ENCODE measurements at places on chromosomes 2 and 18.

- no peak for DNase-seq
Observed at GRCh38 chr18:40375837-40376236, 1579.2 kb upstream of the PIK3C3 start.

DNA sequence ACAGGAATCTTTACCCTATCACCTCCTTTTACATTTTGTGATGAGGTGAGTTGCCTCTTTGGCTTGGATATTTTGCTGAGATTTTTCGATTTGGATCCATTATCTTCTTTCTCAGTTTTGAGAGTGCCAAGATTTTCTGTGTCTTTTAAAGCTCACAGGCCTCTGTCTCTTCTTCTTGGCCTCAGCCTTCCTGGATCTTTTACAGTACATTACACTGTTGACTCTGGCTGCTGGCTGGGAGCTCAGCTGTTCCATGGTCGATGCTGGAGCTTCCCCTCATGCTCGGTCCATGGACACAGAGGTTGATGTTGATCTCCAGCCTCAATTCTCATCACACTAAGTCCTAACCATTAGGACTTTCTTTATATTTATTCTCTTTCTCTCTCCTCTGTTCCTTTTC lies 332.8 kb upstream of the UBE2E3 start:
- DNase-seq, result no peak

GRCh38 chr18:45325778-45326177 lies 289.5 kb upstream of the SLC14A2 start:
- no peak for DNase-seq

DNA sequence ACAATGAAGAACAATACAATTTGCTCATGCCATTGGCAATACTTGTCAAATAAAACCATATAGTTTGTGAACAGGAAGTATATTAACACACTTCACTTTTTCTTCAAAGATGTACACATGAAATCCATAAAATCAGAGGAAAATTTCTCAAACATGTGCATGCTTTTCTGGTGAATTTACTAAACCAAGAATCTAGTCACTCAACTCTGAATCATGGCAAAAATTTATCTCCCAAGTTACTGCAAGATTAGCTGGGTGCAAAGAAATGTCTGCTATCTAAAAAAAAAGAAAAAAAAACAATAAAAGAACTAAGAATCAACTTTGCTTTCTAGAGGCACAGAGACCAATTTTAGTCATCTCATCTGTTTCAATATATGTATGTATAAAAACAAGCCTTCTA lies 419.2 kb downstream of the NR4A2 start:
- no peak for DNase-seq

DNA sequence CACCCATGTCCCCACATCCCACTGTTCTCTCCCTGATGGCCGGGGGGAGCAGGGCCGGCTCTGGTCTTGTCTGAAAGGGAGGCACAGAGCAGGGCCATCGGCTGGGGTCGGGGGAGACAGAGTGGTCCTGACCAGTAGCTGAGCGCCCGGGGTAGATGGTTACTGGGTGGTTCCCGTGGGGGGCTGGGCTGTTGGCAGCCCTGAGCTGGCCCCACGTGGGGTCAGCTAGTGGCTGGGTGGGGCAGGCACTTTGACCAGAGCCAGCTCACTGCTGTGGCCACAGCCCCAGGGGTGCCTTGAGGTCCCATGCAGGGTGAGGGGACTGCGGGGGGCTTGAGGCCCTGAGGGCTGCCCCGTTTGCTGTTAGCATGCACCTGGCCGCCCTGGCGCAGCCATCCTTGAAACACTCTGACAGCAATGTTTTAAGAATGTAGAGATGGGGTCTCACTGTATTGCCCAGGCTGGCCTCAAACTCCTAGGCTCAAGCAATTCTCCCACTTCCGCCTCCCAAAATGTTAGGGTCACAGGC lies 12.3 kb upstream of the NEU4 start:
- no peak for DNase-seq

DNA sequence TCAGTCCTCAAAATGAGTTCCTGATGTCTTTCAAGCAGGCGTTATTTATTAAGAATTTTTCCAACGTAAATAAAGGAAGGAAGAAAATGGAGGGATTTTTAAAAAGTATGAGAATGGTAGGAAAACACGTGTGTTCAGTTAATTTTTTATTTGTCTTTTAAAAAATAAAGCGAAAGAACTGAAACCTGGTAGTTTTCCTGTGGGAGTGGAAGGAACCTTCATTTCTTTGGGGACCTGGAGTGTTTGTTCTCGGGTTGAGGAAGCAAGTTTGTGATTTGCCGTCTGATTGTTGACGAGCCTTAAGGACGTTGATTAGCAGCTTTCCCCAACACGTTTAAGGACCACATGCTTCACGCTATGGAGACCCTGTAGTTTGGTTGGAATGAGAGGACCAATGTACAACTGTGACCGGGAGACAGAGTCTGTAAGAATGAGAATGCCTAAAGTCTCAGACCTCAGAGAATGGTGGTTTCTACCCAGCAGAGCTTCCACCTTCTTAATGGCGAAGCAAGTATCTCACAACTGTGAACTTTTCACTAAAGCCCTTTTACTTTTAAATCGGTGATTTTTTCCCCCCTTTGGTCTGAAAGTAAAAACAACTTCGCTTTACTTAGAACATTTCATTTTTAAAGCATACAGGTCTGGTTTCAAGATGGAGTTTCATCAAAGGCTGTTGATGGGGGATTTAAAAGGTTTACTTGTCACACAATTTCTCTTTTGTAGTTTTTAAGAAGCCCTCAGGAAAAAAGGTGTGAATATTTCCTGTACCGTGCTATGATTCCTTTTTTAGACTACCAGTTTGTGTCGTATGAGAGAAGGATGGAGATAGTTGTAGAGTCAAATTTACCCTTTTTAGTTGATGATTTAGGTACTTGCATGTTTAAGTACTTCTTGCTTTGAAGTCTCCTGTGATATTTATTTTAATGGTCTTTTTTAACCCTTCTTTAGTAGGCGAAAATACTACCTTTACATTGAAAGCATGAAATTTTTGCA lies 1.4 kb downstream of the TTC39C start:
- no peak for DNase-seq

DNA sequence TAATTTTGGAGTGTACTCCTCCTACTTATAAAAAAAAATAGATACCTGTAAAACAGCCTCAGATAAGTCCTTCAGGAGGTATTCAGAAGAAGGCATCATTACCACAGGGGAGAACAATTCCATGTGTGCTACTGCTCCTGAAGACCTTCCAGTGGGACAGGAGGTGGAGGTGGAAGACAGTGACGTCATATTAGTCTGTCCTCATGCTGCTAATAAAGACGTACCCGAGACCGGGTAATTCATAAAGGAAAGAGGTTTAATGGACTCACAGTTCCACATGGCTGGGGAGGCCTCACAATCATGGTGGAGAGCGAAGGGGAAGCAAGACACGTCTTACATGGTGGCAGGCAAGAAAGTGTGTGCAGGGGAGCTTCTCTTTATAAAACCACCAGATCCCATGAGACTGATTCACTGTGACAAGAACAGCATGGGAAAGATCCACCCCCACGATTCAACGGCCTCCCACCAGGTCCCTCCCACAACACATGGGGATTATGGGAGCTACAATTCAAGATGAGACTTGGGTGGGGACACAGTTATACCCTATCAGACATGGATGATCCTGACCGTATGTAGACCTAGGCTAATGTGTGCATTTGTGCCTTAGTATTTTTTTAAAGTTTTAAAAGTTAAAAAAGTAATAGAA lies 98.4 kb downstream of the NDUFA10 start:
- no peak for DNase-seq

DNA sequence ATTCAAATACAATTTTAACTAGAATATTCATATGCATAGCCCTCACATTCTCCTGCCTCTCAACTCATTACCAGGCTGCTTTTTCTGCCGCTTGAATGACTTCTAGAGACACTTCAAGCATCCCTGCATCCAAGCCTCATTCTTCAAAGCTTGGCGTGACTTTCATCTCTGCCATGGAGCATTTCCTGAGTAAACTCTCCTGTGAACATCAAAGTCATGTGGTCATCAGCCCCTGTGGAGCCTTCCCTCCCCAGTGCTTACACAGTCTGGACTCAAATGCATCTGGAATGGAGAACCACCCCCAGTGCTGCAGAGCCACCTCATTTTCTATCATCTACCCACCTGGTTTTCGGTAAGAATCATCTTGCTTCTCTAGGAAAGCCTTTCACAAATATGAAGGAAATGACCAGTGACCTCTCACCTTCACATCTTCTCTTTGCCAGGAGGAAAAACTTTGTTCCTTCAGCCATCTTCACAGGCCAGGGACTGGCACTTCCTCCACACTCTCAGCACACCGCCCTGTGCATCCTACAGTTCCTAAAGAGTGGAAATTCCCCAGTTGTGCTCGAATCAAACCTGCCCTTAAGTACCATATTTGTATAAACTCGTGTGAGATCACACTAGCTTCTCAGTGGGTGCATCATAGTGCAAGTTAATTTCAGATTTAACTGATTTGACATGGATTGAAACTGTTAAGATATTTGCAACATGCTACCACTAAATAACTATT lies 116.4 kb downstream of the COL6A3 start:
- DNase-seq, result no peak

- DNase-seq, result no peak
Observed at GRCh38 chr18:49784427-49785185, 28.7 kb downstream of the ACAA2 start.

DNA sequence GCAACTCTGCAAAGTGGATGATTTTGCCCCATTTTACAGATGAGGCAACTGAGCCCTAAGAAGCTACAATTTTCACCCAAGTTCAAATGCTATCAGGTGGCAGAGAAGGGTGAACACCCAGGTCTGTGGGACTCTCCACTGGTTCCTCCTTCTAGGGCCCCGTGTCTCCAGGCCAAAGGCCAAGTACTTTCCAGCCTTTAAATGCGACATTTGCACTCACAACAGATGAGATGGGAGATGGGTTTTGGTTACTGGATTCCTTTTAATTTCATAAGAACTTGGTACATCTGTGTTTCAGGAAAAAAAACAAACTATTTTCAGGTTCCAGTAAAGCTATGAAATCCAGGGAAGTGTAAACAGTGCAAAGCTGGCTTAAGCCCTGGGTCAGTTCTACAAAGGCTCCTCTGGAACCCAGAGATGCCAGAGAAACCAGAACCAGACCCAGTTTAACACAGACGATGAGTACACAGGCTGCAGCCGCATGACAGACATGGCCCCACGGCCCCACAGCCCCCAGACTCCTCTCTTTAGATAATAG lies 361.7 kb downstream of the ANAPC1 start:
- DNase-seq, result no peak

GRCh38 chr2:25320077-25320476 lies 21.6 kb downstream of the DNMT3A start:
- DNase-seq, result no peak

DNA sequence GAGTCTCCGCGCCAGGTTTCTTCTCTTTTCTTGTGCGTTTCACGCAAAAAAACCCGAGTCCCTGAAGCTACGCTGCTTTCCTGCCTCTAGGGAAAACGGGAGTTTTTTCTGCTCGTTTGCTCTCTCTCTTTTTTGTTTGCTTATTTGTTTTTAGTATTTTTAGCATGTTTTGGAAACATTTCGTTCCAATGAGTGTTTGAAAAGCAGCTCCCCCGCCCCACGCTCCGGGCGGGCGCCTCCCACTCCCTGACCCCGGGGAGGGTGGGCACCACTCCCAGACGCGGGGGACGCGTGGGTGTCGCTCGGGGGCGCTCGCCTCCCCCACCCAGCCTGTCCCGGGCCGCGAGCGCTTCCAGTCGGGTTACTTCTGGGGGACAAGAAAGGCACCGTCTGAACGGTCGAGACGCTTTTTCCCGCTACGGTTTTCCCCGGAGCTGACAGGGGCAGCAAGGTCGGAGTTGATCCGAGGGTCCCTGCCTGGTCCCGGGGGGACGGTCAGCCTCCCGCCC lies 446 bp upstream of the EFHD1 start:
- DNase-seq, result no peak

- DNase-seq, result no peak
Observed at GRCh38 chr2:233414777-233415570, 60.7 kb downstream of the DGKD start.

DNA sequence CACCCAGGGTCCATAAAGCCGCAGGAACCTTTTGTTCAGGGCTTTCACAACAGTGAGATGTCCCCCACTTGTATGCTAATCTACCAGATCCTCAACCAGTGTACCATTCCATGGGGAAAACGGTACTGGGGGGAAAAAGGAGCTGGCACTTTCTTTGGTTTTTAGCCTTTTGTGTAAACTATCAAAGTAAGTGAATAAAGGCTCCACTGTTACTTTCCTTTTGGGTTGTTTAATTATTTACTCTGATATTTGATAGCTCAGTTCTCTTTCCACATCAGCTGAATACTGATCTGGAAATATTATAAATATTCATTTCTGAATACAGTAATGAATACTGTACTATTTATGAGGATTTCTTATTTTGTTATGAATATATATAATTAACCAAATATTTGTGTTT lies 20.3 kb downstream of the HADHA start:
- DNase-seq, result no peak

DNA sequence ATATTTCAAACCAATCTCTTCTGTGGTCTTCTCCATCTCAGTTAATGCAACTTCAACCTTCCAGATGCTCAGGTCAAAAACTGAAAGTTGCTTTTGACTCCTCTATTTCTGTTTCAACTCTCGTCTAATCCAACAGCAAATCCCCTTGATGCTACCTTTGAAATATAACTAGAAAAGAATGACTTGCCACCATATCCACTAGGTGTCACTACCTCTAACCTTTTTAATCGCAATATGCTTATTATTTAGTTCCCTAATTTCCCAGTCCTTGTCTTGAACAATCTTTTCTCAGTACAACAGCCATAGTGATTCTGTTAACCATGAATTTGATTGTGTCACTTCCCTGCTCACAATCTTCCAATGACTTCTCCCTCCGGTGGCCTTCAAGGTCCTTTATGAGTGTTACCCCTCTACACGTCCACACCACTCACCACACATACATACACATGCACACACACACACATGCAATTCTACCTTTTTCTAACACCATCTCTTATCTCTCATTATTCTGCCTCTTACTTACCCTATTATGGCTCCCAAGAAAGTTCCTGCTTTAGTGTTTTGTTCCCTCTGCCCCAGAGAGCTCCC lies 245.5 kb upstream of the KCNJ3 start:
- no peak for DNase-seq

DNA sequence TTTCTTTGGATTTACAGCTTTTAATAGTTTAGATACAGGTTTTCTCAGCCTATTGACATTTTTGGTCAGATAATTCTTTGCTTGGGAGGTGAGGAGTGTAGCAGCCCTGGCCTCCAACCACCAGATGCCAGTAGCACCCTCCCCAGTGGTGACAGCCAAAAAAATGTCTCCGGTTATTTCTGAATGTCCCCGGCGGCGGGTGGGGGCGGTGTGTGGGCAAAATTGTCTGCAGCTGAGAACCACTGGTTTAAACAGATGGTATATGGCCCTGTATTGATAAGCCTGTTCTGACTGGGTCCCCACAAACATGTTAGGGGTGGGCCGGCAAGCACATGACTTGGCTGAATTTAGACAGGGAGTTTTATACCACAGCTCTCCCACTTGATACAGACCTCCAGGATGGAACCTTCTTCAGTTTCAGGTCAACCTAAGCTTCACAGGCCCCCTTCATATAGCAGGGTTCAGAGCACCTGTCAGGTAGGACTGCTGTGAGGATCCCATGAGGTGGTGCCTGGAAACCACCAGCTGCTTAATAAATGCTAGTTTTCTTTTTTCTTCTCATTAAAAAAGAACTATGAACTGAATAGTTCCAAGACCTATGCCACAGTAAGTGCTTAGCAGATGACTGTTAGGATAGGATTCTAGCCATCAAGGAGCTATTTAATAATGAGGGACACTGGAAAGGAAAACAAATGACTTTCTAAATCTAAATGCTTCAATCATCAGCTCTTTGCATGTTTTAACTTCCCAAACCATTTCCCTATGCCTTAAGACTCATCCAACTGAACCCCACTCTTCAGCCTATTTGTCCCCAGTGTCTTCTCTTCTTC lies 18.1 kb downstream of the LPIN2 start:
- no peak for DNase-seq

All from NCI-H2171 (cell line).